ENCODE measurements at places on chromosomes 1 and 21.

DNA sequence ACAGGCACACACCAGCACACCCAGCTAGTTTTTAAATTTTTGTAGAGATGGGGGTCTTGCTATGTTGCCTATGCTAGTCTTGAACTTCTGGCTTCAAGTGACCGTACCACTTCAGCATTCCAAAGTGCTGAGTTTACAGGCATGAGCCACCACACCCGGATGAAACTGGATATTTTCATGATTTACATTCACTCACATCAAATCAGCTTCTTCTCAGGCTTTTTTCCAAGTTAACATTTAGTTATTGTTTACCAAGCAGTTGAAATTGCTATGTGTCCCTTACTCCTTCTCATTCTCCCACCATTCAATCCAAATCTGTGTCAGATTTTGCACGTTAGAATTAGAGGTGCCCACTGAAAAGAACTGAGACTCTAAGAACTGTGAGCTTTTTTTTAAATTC lies 18.4 kb downstream of the RIT1 start:
- DNase-seq = no peak

GRCh38 chr1:237166593-237167101 lies 124.7 kb downstream of the RYR2 start:
- no peak for DNase-seq

GRCh38 chr1:164633997-164634396 lies 75.0 kb downstream of the PBX1 start:
- DNase-seq = no peak

GRCh38 chr21:34582506-34583150 lies 32.3 kb downstream of the RCAN1 start:
- no peak for DNase-seq

DNA sequence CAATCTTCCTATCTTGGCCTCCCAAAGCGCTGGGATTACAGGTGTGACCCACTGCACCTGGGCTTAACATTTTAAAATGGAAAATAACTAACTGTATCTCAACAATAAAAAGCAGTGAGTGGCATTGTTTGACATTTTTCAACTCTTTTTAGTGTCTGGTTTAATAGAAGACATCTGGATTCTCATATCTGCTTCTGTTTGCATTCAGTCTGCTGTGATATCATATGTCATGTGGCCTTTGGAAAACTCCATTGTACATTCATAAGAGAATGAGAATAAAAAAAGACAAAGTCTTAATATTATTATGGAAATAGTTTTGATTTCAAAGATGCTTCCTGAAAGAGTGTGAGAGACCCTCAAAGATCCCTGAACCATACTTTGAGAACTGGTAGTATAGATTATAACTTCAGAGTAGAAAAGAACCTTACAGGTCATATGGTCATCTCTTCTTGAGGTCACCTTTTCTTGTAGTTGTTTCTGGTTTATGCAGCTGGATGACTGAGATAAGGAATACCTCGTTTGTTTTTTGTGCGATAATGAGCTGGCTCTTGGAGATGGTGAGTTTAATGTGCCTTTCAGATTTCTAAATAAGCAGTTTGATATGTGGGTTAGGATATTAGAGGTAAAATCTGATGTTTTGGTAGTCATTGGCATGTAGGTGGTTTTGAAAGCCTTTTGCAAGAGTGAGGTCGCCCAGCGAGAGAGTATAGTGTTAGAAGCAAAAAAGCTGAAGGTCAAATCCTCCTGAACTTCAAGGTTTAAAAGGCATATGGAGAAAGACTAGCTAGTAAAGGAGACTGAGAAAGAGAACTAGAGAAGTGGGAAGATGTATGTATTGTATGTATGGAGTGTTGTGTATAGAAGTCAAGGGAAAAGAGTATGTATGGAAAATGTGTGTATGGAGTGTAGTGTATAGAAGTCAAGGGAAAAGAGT lies 17.2 kb downstream of the CEP350 start:
- DNase-seq = no peak

DNA sequence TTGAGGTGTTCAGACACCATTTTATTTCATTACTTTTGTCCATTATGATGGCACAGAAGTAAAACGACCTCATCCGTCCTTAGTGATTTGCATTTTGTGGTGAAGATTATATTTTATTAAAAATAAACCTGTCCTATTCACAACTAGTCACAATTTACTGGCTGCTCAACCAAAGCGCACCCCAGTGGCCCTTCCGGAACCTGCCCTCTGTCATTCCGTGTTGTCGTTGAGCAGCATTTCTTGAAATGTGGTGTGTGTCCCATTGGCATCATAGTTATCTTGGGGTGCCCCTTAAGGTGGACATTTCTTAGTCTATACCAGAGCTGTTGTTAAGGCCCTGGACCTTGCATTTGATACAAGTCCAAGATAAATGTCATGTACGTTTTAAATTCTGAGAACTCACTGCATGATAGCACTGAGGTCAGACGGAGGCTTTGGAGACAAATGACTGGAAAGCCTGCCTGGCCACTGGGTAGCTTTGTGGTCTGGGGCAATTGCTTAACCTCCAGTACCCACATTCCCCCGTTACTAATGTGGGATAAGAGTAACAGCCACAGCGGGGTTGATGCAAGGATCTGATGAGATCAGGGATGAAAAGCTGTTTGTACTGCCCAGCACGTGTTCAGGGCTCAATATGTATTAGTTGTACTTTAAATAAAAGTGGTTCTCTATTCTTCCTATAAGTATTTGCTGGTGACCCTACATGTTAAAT lies 36.2 kb downstream of the BACH1 start:
- no peak for DNase-seq

- DNase-seq = no peak
Measured at GRCh38 chr1:180920702-180921101, 8.0 kb downstream of the KIAA1614 start.

DNA sequence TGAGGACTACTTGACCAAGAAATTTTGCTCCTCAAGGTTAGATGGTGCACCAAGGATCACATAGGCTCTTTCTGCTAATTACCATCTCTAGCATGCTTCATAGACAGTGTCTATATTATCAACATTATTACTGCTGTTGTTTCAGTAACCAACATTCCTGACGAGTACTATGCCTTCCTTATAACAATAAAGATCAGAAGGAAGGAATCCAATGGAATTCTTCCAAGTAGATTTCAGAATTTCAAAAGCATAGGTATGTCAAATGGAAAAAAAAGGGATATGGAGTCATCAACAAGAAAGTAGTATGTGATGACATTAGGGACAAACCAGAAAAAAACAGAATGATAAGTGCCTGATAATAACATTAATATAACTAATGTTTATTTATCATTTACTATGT lies 39.6 kb upstream of the LPGAT1 start:
- no peak for DNase-seq

GRCh38 chr1:205474571-205474970 lies 18.7 kb upstream of the BLACAT1 start:
- DNase-seq = no peak

GRCh38 chr21:45086337-45086958 lies 12.1 kb downstream of the ADARB1 start:
- DNase-seq = no peak

DNA sequence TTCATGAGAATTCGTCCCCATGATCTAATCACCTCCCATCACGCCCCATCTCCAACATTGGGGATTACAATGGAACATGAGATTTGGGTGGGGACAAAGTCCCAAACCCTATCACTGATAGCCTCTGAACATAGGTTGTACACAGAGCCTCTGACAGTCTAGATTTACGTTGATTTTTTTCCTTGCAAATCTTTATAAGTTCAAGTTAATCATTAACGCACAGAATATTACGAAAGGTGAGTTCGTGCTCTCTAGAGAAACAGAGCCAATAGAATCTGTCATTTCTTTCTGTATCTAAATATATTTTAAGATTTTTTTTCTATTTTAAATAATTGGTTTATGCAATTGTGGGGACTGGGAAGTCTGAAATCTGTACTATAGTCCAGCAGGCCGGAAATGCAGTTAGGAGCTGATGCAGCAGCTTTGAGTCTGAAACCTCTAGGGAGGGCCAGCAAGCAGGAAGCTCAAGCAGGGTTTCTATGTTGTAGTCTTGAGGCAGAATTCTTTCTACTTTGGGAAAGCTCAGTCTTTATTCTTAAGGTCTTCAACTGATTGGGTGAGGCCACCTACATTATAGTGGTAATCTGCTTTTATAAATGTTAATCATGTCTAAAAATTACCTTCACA lies 61.0 kb downstream of the SELENOF start:
- DNase-seq = no peak

GRCh38 chr1:182633657-182634281 lies 29.6 kb upstream of the RGS16 start:
- no peak for DNase-seq

DNA sequence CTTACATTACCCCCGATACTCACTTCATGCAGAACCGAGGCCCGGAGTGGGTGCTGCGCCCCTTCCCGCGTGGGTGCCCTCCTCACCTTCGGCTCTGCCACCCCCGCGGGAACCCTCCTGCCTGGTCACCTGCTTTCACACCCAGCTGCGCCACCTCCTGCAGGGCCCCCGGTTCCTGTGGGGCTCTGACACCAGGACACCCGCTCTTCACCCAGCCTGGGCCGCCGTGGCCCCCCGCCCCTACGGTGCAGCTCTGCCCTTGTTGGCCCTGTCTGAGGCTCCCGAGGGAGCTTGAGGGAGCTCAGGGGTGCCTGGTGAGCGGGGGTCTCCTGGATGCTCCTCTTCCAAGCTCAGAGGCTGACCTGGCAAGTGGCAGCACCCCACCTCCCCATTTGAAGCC lies 19.0 kb downstream of the RRP1 start:
- no peak for DNase-seq

GRCh38 chr21:29342363-29342957 lies 43.7 kb downstream of the BACH1 start:
- no peak for DNase-seq

DNA sequence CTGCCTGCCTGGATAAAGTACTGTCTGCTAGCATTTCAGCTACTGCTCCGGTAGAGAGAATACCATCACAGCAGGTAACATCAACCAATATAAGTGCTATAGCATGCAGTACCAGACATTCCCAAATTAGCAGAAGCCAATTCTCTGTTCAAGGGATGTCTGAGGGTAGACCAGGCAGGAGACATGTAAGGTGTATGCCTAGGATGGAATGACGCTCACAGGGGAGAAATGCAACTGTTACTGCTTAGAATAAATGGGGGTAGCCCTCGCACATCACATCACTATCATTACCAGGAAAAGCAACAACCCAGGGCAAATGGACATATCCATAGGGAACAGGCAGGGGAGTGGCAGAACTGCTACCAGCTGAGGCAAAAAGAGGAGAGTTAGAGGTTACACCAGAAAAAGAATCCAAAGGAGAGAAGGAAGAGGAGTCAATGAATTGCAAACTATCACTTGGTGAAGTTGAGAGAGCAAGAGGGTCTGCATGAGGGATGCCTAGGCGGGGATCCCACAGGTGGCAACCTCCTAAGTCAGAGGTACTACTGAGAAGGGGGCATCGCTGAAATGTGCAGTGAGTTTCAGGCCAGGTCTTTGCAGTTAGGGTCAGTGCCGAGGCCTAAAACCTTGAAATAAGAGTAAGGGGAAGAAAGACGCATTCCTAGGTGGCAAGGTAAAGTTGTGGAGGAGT lies 1.1 kb downstream of the UBE2Q1 start:
- no peak for DNase-seq

GRCh38 chr1:86154571-86155050 lies 2.0 kb downstream of the COL24A1 start:
- DNase-seq = no peak

GRCh38 chr1:23522244-23522982 lies 8.6 kb downstream of the E2F2 start:
- no peak for DNase-seq

- DNase-seq = peak; percentile 69
Measured at GRCh38 chr1:33367485-33368405, 46.8 kb upstream of the A3GALT2 start.
